ENCODE measurements at places on chromosomes 3 and 15.

GRCh38 chr3:86991840-86992435, 989 bp upstream of the VGLL3 start:
- no peak for DNase-seq

GRCh38 chr3:131405411-131405810, 23.8 kb downstream of the NUDT16 start:
- DNase-seq: no peak

GRCh38 chr3:95905182-95905581, 909.2 kb upstream of the EPHA6 start:
- no peak for DNase-seq

GRCh38 chr3:197227780-197228574, 70.4 kb downstream of the DLG1 start:
- DNase-seq: no peak

DNA sequence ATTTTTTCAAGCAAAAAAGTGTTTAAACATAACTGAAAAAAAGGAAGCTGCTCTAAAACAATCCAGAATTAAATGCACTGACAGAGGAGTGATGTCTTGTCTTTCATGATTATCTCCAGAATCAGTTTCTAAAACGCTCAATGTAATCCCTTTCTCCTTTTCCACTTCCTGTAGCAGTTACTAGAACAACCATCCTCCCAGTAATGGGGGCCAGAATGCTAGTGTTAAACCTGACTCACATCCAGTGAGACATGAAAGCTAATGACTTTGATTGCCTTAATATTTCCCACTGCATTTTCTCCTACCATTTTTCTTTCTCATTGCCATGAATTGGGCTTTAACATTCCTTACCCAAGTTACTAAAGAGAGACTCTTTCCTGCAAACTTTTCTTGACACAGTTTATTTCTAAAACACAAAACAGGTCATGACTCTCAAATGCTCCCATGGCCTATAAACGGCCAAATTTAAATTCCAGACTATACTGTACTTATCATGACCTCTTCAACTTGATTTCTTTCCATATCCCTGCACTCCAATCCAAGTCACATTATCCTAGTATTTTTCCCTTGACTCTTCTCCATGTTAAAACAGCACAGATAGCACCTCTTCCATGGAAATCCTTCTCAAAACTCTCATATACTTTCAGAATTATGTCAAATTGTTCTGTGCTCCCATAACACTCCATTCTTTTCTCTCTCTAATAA, 341.4 kb downstream of the NAALADL2 start:
- no peak for DNase-seq

GRCh38 chr3:195542316-195542697, 818 bp downstream of the PPP1R2 start:
- no peak for DNase-seq

- DNase-seq: no peak
Observed at GRCh38 chr3:177561769-177562392, 364.6 kb upstream of the TBL1XR1 start.

- no peak for DNase-seq
Observed at GRCh38 chr3:154059833-154060232, 61.4 kb upstream of the ARHGEF26 start.

Data from mucosa of gallbladder (tissue), 1 donor.